Mesothelial cell of epicardium (in vitro differentiated cells): ENCODE measurements at places on chromosomes 6 and 20. TPM values are rescaled to one million over a fixed set of nuclear protein-coding genes. Genes with fewer than 3 reads are reported as not detected.
A peak's percentile ranks its signal among the peaks of the same experiment; 100 is the strongest.

GRCh38 chr20:31790401-31790800 is 28.8 kb upstream of the MYLK2 start:
- DNase-seq, result no peak

GRCh38 chr6:111845441-111845871 is 27.8 kb downstream of the FYN start:
- DNase-seq, result no peak

DNA sequence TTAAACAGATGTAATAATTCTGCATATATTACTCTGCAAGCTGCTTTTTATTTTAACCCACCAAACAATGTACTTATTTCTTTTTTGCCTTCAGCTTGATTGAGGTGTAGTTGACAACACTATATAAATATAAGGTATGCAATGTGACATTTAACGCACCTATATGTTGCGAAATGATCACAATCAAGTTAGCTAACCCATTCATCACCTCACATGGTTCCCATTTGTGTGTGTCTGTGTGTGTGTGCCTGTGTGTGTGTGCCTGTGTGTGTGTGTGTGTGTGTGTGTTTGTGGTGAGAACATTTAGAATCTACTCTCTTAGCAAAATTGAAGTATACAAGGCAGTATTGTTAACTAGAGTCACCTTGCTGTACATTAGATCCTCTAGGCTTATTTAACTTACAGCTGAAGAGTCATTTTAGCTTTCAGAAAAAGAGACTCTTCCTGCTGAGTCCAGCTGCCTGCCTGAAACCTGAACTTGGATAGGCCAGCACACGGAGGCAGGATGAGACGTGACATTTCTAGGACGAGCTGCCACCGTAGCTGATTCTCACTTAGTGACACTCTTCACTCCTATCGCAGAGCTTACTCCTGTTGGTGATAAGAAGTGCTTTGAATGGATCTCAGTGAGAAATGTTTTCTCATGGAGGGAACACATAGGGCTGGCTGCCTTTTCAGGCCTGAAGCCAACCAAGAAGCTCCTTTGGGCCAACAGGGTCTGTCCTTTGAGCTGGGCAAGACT is 126.5 kb upstream of the RIPOR2 start:
- DNase-seq, result no peak

DNA sequence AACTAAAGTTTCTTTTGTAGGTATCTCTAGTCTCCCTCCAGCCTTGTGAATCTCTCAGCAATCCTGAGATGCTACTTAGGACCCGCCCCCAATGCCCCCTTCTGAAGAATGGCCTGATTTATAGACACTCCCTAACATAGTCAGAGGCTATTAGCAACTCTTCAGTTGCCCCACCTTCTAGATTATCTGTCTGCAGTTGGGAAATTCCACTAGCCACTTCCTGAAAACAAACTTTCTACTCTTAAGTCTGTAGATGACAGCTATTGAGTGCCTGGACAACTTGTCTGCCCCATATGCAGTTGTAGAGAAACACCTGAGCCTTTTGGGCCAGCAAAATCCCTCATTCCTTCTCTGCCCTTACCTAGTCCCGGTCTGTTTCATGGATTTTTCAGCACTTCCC is 188.2 kb upstream of the PREP start:
- no peak for DNase-seq

DNA sequence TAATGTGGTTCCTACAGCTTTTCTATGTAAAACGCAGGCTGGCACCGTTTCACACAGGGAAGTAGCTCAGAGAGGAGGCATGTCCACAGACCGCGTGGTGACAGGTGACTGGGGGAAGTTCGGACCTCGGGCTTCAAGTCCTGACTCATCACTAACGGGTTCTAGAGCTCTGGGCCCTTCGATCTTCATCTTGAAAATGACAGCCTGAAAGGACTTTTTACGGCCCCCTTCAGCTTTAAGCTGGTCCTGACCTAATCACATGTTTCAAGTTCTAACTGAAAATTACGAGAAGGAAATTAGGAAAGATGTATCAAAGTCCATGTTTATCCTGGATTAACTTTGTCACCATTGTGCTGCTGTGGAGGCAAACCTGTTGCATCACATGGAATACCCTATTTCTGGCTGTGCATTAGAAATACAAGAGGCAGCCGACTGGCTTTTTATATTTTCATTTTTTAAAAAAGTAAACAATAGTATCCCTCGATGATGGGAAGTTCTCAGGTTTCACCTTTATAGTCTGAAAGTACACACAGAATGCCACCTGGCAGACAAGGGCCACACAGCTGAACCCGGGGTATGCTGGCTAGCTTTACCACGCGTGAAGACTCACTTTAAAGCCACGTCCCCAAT is 2.0 kb downstream of the MAN1A1 start:
- no peak for DNase-seq

- DNase-seq, result no peak
Observed at GRCh38 chr20:43939762-43940121, 25.1 kb downstream of the TOX2 start.

GRCh38 chr6:16819752-16820151 is 58.5 kb upstream of the ATXN1 start:
- DNase-seq, result no peak

GRCh38 chr20:43151901-43152300 is 37.8 kb downstream of the PTPRT start:
- DNase-seq, result no peak

DNA sequence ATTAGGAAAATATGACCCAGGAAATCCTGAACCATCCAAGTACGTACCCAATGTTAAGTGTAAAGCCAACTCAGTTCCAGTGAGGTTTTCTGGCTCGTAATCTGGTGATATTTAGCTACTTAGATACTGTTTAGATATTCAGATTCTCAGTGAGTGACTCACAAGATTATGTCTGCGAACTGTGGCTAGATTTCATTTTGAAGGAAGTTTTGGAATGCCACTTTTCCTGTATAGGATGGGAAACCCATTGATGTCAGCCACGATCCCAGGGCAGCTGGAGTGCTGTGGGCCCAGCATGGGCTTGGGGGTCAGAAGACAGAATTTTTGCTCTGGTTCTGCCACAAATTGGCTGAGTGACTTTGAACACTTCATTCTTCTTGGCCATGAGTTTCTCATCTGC is 76.3 kb downstream of the TMEM170B start:
- no peak for DNase-seq

GRCh38 chr20:23350904-23351838 is 580 bp downstream of the NXT1 start:
- DNase-seq, result peak; percentile 60

- DNase-seq, result no peak
Observed at GRCh38 chr20:45489083-45489531, 19.6 kb downstream of the WFDC2 start.

DNA sequence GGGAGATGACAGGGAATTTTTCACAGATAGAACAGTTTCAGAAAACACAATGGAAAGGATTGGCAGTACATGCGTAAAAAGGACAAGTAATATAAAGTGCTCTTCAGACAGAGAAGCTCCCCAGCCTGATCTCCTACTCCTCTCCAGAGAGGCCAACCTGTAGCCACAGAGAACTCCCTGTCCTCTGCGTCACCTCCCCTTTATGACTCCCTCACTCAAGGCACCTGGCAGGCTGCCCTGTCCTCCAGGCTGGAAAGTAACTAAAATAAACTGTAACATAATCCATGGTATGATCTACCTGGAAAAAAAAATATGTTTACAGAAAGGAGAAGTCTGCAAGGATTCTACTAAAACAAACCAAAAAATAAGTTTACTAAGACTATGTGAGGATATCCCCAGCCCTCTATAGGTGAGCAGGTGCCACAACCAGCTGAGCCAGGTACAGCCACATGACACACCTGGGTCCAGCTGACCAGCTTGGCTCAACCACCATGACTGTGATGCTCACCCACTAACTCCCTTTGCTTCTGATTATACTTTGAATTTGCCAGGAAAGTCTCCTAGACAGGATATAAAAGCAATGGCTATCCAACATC is 29.2 kb downstream of the MBOAT1 start:
- DNase-seq, result no peak

LSM14B gene
- 60.3 to 64.3 TPM (median 63.9 TPM) in 3 replicates for total RNA-seq

MYCT1 gene
- total RNA-seq, result 1.6 to 2.3 TPM (median 2.0 TPM) in 3 replicates

PDSS2 gene
- total RNA-seq, result 10.7 to 13.2 TPM (median 13.0 TPM) in 3 replicates

CYP21A2 gene
- total RNA-seq, result 0.58 to 1.2 TPM (median 0.91 TPM) in 3 replicates

ASF1A gene
- 22.9 to 28.7 TPM (median 26.4 TPM) in 3 replicates for total RNA-seq

PGC gene
- not detected in 3 replicates for total RNA-seq

ZSCAN26 gene
- total RNA-seq, result 26.6 to 29.2 TPM (median 26.9 TPM) in 3 replicates
